CD4-positive, alpha-beta memory T cell (primary cell): ENCODE measurements at places on chromosomes 5 and 9. TPM values are rescaled to one million over a fixed set of nuclear protein-coding genes. Genes with fewer than 3 reads are reported as not detected.

PCDHB12 gene
- polyA plus RNA-seq = not detected

SPINK13 gene
- polyA plus RNA-seq = not detected

FIBCD1 gene
- not detected for polyA plus RNA-seq

PKD2L2 gene
- polyA plus RNA-seq = 0.22 TPM

DBH gene
- 0.18 TPM for polyA plus RNA-seq

TXNDC8 gene
- polyA plus RNA-seq = not detected

AJM1 gene
- polyA plus RNA-seq = 0.05 TPM

CA9 gene
- polyA plus RNA-seq = not detected

PHF24 gene
- polyA plus RNA-seq = not detected

FGF18 gene
- polyA plus RNA-seq = not detected

SLCO6A1 gene
- polyA plus RNA-seq = not detected

PTGDS gene
- 3.8 TPM for polyA plus RNA-seq

PAIP2 gene
- 503 TPM for polyA plus RNA-seq

BRINP1 gene
- polyA plus RNA-seq = not detected

PFN3 gene
- not detected for polyA plus RNA-seq

SMC5 gene
- polyA plus RNA-seq = 24.9 TPM

CCL27 gene
- 0.59 TPM for polyA plus RNA-seq

FCN2 gene
- polyA plus RNA-seq = not detected

TTLL11 gene
- polyA plus RNA-seq = 2.7 TPM
